ENCODE measurements at places on chromosomes 1 and 21.

DNA sequence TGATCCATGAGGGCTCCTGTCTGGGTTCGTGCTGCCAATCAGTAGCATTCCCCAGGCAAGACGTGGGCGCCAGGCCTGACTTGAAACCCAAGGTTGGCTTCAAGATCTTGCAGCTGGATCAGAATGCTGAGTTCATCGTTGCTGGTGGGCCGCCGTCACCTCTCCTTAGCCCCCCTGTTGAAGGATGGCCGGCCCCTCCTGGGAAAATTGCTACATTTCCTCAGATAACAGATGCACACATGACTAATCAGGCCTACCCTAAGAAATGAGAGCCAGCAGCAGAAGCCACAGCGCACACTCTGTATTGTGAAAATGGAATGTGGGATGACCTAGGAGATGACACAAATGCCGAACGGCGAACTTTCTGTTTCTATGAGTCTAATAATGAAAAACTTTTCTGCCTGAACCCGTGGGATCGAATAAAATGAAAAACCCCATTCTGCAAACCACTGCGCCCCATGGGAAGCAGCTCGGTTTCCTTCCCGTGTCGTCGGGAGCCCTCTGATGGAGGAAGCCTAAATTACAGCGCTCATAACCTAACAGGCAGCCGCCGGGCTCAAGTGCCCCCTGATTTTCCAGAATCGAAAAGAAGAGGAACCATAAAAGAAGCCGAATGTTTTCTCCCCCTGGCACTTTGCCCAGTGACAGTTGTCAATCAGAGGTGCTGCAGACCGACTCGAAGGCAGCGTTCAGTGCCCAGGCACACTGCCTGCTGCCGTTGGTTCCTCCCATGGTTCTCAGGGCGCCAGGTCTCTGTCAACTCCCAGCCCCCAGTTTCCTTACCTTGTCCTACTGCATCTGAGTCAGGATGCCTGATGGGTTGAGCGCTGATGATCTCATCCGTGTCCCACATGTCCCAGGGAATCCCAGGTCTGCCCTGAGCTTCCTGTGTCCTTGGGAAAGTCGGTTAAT lies 38.2 kb upstream of the H6PD start:
- DNase-seq, result peak; percentile 77

- DNase-seq, result no peak
These were observed 449.5 kb upstream of the CAMK1G start for GRCh38 chr1:209134001-209134400.

GRCh38 chr1:55214934-55215193 lies 300 bp downstream of the USP24 start:
- DNase-seq, result no peak

DNA sequence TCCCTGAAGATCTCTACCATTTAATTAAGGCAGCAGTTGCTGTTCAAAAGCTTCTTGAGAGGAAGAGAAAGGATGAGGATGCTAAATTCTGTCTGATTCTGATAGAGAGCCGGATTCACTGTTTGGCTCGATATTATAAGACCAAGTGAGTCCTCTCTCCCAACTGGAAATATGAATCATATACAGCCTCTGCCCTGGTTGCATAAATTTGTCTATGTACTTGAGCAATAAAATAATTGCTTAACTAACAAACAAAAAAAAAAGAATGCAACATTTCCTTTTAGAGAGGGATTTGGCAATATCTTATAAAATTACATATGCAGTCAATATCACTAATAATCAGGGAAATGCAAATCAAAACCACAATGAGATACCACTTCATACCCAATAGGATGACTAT lies 26.8 kb downstream of the ALDH9A1 start:
- no peak for DNase-seq

DNA sequence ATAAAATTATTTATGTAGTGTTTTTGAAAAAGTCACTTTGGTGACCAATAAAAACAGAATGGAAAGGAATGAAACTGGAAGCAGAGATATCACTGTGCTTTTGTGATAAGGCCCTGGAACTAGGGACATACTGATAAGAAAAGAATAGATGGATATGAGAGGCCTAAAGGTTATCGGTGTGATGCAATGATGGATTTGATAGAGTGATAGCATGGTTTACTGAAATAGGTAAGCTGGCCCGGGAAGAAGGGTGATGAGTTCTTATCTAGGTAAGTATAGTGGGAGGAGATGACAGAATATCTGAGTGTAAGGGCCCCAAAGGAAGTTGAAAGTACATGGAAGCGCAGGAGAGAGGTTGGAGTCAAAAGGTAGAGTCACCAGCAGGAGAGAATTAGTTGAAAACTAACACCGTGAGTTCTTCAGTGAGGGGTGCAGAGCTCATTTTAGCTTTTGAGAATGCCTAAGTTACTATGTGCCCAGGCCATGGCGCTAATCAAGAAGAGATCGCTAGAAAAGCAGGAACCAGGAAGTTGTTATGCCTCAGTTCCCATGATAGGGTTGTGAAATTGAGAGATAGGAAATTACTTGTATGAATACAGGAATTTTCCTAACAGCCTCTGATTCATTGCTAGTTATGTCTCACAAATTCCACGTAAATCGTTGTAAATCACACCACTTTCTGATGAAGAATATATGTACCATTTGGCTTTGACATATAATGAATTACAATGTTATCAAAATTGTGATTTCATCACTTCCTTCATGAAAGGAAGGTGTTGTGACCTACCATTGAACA lies 115.3 kb downstream of the PLA2G4A start:
- DNase-seq, result no peak

- no peak for DNase-seq
These were observed 119.2 kb upstream of the ATP1B1 start for GRCh38 chr1:168987330-168987729.

GRCh38 chr1:243270097-243270864 lies 14.4 kb downstream of the SDCCAG8 start:
- no peak for DNase-seq

DNA sequence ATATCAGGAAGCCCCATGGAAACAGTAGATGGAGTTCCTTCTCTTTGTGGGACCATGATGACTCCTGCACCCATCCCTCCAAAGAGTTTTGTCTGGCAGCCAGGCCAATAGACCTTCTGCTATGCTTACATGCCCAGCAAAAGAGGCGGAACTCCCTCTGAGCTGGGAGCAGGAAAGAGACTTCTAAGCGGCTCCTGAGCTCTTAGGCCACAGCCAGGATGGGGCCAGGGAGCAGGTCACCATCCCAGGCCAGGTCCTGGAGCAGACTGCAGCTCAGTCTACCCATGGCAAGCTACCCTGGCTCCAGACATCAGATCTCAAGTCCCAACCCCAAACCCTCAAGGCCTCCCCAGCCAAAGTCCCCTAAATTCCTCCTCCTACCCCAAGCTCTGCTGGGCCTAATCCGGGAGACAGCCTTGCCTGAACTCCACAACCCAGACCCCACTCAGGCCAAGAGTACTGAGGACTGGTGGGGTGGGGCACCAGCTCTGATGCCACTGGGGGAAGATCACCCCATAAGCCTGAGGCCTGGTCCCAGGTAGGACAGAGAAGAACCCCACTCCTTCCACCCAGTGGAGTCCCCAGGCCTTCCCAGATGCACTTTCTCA lies 387.9 kb downstream of the MATN1 start:
- no peak for DNase-seq
